ENCODE measurements at places on chromosomes 7 and 10.

GRCh38 chr7:78788464-78788863 lies 665.0 kb downstream of the MAGI2 start:
- peak; percentile 29 for DNase-seq

DNA sequence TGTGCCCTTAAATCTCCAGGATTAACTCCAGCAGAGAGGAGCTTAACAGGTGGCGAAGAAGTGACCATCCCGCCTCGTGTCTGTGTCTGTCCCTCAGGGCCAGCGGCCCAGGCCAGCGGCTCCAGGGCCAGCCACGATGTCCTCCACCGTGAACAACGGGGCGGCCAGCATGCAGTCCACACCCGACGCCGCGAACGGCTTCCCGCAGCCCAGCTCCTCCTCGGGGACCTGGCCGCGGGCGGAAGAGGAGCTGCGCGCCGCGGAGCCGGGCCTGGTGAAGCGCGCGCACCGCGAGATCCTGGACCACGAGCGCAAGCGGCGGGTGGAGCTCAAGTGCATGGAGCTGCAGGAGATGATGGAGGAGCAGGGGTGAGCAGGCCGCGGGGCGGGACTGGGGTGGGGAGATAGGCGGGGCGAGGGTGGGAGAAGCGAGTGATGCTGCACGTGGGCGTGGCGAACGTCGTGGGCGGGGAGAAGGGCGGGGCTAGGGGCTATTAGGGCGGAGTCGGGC lies 33.3 kb downstream of the SRRM3 start:
- peak; percentile 83 for DNase-seq

GRCh38 chr10:10901906-10902305 lies 115.8 kb upstream of the CELF2 start:
- no peak for DNase-seq

DNA sequence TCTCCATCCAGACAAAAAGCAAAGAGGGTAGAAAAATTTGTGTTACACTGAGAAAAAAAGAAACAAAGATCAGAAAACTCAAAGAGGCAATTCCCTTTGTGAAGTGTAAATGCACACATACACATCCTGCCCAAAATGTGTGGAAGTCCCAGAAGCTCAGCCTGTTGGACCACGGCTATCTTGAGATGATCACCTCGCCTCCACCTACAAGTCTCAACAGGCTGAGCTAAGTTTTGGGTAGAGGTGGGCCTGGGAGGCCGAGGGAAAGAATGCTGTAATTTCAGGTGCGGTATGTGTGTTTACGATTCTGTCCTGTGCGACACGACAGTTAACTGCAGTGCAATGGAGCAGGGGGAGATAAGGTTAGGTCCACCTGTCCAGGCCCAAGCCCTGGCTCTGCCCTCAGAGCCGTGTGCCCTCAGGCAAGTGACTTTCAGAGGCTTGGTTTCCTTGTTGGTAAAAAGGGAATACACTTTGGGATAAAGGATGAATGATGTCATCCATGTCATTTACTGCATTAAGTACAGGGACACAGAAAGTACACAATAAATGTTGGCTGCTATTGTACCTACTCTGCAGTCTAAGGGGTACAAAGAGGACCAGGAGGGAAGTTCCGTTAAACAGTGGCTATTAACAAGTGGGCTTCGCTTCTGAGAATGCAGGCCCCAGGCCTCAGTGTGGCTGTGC lies 67.3 kb downstream of the AFAP1L2 start:
- peak; percentile 38 for DNase-seq

DNA sequence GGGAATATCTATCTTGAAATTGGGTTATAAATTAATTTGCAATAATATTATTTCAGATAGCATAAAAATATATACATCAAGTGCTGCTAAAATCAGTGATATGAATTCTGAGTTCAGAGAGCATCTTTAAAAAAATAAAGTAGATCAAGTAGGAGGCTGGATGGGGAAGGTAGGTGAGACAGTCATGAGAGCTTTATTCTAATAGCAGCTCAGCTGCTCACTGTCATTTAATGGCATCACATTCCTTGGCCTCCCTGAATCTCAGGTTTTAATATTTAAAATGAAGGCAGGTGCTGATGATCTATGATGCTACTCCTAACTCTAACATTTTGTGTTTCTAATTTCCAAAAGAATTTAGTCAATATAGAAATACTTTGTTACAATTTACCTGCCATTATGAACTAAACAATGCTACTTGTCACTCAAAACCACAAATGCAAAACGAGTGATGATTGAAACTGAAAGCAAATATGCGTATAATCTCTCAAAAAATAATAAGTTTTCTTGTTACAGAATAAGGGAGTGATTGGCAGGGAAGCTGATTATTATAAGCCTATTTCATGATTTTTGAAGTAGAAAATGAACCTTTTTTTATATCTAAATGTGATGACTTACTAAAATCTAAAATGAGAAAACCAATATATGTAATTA lies 147.6 kb upstream of the CSTF2T start:
- no peak for DNase-seq

DNA sequence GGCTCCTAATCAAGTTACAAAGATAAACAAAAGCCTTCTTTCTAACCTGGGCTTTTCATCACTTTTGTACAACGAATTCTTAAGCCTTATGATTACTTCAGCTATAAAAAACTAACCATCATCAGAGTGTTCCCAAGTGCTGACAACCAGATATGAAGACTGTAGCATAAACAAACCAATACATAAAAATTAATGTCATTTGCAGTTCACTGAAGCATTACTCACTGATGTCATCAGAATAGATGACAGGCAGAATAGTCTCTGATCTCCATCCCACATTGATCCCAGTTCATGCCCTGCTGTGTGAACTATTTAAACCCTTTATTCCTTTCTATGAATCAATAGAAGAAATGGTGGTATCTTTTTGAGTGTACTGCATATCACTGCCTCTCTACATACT lies 84.4 kb downstream of the DNAJC1 start:
- DNase-seq = no peak

- DNase-seq = peak; percentile 45
Observed at GRCh38 chr7:93949423-93949822, 27.9 kb downstream of the GNG11 start.

DNA sequence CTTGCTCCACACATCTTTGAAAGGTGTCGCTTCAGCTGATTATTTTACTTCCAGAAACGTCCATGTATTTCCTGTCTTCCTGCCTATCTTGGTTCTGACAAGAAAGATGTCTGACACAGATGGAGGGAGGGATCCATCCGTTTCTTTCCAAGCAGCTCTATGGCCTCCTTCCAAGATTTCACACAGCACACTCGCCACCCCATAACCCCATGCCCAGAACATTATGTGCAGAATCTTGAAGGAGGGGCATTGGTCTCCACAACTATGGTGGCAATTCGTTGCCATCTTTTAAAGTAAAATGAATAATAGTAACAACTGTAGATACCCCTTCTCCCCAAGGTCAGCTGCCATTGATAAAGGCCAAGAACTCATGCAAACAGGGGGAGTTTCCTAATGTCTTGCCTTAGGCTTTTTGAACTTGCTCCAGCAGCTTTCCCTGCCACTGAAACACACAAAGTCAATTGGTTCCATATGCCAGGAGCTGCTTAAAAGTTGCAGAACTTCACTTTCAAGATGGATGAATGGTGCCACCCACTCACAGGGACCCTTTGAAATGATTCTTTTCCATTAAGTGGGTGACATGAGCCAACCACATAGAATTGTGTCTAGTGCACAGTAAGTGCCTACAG lies 60.0 kb downstream of the VSTM4 start:
- DNase-seq = no peak

DNA sequence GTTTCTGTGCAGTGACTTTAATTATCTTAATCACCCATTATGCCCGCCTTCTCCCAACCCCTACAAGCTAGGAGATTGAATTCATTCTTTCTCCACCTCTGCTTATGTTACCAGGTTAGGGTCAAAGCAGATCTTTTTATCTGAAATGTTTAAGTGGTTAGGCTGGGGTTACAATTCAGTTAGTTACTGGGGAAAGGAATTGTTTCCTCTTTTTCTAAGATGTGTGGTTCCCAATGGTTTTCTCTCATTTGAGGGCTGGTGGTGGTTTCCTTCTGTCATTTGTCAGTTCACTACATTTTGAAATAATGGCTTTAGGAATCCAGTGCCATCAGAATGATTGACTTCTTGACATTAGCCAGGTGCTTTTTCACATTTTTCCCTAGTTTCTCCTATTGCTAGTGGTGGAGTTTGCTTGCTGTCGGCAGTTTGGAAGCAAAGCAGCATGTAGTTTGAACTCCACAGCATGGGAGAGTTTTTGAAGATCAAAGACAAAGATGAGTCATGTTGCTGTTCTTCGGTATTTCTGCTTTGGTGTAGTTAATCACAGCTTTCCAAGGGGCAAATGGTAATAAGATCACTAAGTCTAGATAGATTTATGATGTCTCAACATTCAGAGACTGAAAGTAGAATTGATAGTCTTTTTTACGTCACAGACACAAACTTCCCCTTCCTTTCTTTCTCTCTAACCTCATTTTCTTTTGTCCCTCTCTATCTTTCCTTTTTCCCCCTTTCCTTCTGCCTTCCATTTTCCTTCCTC lies 168.2 kb downstream of the SND1 start:
- DNase-seq = peak; percentile 38

DNA sequence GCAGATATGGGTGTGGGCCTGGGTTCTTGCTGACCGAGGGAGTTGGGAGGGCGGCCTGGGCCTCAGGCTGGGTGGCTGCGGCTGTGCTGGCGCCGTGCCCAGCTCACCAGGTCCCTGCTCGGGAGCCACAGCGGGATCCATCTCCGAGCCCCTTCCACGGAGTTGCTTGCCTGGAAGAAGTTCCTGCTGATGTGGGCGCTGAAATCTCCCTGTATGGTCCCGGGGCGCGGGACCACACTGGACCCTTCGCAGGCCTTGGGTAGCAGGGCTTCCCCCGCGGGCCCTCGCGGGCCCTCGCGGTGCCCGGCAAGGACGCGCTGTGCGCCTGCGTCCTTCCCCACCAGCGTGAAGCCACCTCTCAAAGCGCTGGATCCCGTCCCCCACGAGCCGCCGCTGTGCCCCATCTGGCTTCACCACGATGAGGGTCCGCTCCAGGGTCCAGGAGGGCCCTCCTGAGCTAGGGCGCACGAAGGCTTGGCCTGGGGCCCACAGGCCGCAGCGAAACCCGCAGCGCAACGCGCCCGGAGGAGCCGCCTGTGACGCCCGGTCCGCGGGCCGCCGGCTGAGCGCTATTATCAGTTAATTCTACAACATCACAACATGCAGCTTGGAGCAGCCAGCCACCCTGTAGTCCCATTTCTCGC lies 31.5 kb downstream of the RAB19 start:
- no peak for DNase-seq

DNA sequence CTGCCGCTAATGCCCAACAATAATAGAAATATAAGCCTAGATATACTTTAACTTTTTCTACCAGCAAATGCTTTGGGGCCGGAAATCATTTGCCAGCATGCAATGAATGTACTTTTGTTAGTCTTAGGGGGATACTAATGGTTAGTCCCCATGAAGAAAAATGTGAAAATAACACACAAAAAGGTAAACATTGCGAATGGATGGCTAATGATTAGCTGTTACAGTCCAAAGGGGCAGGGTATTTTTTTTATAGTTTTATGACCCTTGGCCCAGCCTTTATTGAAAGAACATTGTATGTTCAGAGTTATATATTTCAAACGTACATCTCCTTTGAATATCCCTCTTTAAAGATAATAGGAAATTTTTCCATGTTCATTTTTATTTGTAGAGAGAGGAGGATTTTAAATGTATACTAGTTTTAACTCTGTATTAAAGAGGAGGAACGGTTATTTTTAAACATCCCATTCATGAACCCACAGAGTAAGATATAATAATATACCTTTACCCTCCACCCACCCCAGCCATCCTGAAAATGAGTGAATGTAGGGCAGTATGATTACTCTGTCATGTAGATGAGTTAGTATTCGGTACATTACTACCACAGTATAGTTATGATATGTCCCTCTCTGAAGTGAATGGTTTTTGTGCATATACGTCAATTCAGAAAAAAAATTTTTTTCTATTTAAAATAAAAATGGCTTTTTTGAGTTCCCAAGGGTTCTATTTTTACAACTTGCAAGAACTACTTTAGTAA lies 63.6 kb downstream of the ARID5B start:
- DNase-seq = no peak

GRCh38 chr10:44332465-44332864 lies 52.4 kb downstream of the CXCL12 start:
- no peak for DNase-seq

DNA sequence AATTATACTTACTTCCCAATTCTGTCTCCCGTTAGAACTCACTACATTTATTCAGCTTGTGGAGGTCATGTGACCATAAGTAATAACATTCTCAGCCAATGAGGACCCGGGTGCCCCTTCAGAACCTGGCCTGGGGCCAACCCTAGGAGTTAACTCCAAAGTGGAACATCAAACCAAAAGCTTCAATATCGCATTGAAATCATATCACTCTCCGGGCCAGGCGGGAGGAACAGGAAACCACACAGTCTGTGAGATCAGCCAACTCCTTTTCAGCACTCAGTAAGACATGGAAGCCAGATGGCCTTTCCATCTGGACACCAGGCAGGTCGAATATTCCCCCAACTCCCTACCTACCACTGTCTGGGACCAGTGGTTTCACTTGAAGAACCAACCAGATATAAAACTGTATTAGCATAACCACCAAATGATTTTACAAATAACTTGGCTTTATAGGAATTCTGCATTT lies 5.5 kb downstream of the CREB3L2 start:
- DNase-seq = no peak

- DNase-seq = no peak
Observed at GRCh38 chr10:69338547-69339450, 60.5 kb downstream of the HK1 start.
